ENCODE measurements at places on chromosomes 4 and X. TPM values are rescaled to one million over a fixed set of nuclear protein-coding genes. Genes with fewer than 3 reads are reported as not detected.

- no peaks in the 10 kb centered on the region for H3K4me1 ChIP-seq
- no peaks in the 10 kb centered on the region for H3K27me3 ChIP-seq
Measured at GRCh38 chr4:182291597-182292270, 48.5 kb downstream of the TENM3 start.

- peaks cover 5% of the 10 kb centered on the region for H3K36me3 ChIP-seq
- H3K27me3 ChIP-seq: no peaks in the 10 kb centered on the region
- DNase-seq: no peak
- H3K27ac ChIP-seq: no peak overlapping the region
- no peak overlapping the region for H3K4me3 ChIP-seq
Measured at GRCh38 chr4:112557676-112558411, 41.9 kb upstream of the NEUROG2 start.

GRCh38 chrX:43813898-43814297, 68.4 kb downstream of the MAOB start:
- no peak overlapping the region for H3K27ac ChIP-seq
- no peak overlapping the region for H3K4me3 ChIP-seq
- H3K4me1 ChIP-seq: peaks cover 7% of the 10 kb centered on the region
- no peaks in the 10 kb centered on the region for H3K36me3 ChIP-seq

GRCh38 chrX:48737940-48738339, 23.6 kb upstream of the GLOD5 start:
- H3K27me3 ChIP-seq: peaks cover 5% of the 10 kb centered on the region
- peaks cover 22% of the 10 kb centered on the region for H3K4me1 ChIP-seq
- peak overlapping the region; percentile 83 for H3K27ac ChIP-seq
- peak overlapping the region; percentile 86 for H3K4me3 ChIP-seq

DNA sequence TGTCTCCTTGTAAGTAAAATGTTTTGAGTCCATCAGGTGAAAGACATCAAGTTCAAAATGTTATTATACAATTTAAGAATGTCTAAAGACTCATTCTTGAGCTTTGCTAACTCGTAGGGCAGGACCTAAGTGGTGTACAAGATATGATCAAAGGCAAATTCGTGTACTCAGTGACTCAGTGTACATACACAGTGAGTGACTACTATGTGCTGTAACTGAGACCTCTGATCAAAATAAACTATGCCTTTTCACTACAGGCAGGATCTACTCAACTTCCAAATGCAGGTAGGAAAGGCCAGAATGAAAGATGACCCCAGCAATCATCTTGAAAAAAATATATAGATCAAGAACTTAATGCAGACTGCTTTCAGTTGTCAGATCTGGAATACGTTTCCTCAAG, 49.9 kb downstream of the ADGRG2 start:
- no peak overlapping the region for H3K4me3 ChIP-seq
- no peaks in the 10 kb centered on the region for H3K27me3 ChIP-seq
- H3K27ac ChIP-seq: no peak overlapping the region
- H3K4me1 ChIP-seq: no peaks in the 10 kb centered on the region
- H3K36me3 ChIP-seq: no peaks in the 10 kb centered on the region
- no peak for DNase-seq

- no peak overlapping the region for H3K27ac ChIP-seq
- no peaks in the 10 kb centered on the region for H3K27me3 ChIP-seq
- no peak overlapping the region for H3K4me3 ChIP-seq
Measured at GRCh38 chrX:109658391-109658790, 33.4 kb upstream of the KCNE5 start.

- peak overlapping the region; percentile 99 for H3K27ac ChIP-seq
- peak; percentile 5 for DNase-seq
- peaks cover 10% of the 10 kb centered on the region for H3K36me3 ChIP-seq
- H3K4me1 ChIP-seq: peaks cover 18% of the 10 kb centered on the region
- H3K27me3 ChIP-seq: no peaks in the 10 kb centered on the region
- peak overlapping the region; percentile 7 for H3K4me3 ChIP-seq
Measured at GRCh38 chrX:3738509-3738908, 25.1 kb upstream of the PRKX start.

- H3K36me3 ChIP-seq: no peaks in the 10 kb centered on the region
- no peak overlapping the region for H3K27ac ChIP-seq
- H3K27me3 ChIP-seq: peaks cover 7% of the 10 kb centered on the region
- H3K4me1 ChIP-seq: no peaks in the 10 kb centered on the region
- DNase-seq: no peak
Measured at GRCh38 chr4:182246401-182247205, 3.4 kb downstream of the TENM3 start.

DNA sequence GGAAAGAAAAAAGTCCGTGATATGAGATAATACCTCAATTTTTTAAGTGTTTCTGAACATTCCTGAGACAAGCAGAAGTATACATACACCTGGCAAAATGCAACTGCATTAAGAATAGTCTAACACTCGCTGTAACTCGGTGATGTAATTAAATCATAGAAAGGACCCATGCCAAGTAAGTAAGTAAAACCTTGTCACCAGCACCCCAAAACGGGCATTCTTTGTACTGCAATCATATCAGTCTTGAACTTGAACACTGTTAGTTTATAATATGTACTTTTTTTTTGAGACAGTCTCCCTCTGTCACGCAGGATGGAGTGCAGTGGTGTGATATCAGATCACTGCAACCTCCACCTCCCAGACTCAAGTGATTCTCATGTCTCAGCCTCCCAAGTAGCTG, 47.4 kb downstream of the SMIM14 start:
- H3K4me1 ChIP-seq: no peaks in the 10 kb centered on the region
- no peak for DNase-seq
- no peak overlapping the region for H3K4me3 ChIP-seq

- H3K27ac ChIP-seq: no peak overlapping the region
- no peaks in the 10 kb centered on the region for H3K27me3 ChIP-seq
- H3K4me1 ChIP-seq: peaks cover 15% of the 10 kb centered on the region
- no peak overlapping the region for H3K4me3 ChIP-seq
- no peaks in the 10 kb centered on the region for H3K36me3 ChIP-seq
Measured at GRCh38 chr4:109723110-109723509, 6.8 kb downstream of the PLA2G12A start.

DNA sequence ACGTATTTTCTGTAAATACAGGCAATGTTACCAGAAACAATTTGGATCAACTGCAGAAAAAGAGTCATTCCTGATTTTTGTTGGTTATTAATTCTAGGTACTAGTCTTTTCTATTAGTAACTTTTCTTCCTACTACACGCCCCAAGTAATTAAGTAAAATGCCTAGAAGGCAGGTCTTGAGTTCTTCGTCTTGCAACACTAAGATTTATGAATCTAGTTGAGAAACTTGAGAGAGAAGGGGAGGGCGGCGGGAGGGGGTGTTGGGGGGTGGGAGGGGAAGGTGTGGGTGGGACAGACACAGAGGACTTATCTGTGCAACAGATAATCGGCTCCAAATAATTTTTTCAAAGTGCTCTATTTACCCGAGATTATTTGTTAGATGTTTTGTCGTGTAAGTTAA, 3.0 kb downstream of the RAP2C start:
- H3K27me3 ChIP-seq: peaks cover 30% of the 10 kb centered on the region
- peak overlapping the region; percentile 79 for H3K4me3 ChIP-seq
- peak overlapping the region; percentile 98 for H3K27ac ChIP-seq

GRCh38 chrX:44674906-44675305, 132.2 kb upstream of the FUNDC1 start:
- H3K4me3 ChIP-seq: no peak overlapping the region
- no peaks in the 10 kb centered on the region for H3K36me3 ChIP-seq
- peaks cover 7% of the 10 kb centered on the region for H3K27me3 ChIP-seq
- H3K4me1 ChIP-seq: no peaks in the 10 kb centered on the region
- H3K27ac ChIP-seq: no peak overlapping the region

- no peak overlapping the region for H3K4me3 ChIP-seq
- DNase-seq: no peak
- H3K36me3 ChIP-seq: no peaks in the 10 kb centered on the region
- H3K4me1 ChIP-seq: no peaks in the 10 kb centered on the region
Measured at GRCh38 chr4:67907650-67908049, 23.8 kb upstream of the TMPRSS11D start.

- H3K36me3 ChIP-seq: no peaks in the 10 kb centered on the region
- peaks cover 48% of the 10 kb centered on the region for H3K4me1 ChIP-seq
- DNase-seq: no peak
- H3K27me3 ChIP-seq: no peaks in the 10 kb centered on the region
Measured at GRCh38 chrX:129768186-129768585, 11.6 kb upstream of the SASH3 start.

GRCh38 chrX:153905481-153906095, 1.1 kb downstream of the AVPR2 start:
- H3K4me3 ChIP-seq: no peak overlapping the region
- peaks cover 19% of the 10 kb centered on the region for H3K27me3 ChIP-seq
- H3K36me3 ChIP-seq: no peaks in the 10 kb centered on the region
- peaks cover 37% of the 10 kb centered on the region for H3K4me1 ChIP-seq
- H3K27ac ChIP-seq: no peak overlapping the region

GRCh38 chr4:105061731-105062130, 84.9 kb upstream of the TET2 start:
- DNase-seq: no peak
- no peak overlapping the region for H3K27ac ChIP-seq
- H3K36me3 ChIP-seq: no peaks in the 10 kb centered on the region
- peak overlapping the region; percentile 81 for H3K4me3 ChIP-seq
- H3K4me1 ChIP-seq: peaks cover 62% of the 10 kb centered on the region

DNA sequence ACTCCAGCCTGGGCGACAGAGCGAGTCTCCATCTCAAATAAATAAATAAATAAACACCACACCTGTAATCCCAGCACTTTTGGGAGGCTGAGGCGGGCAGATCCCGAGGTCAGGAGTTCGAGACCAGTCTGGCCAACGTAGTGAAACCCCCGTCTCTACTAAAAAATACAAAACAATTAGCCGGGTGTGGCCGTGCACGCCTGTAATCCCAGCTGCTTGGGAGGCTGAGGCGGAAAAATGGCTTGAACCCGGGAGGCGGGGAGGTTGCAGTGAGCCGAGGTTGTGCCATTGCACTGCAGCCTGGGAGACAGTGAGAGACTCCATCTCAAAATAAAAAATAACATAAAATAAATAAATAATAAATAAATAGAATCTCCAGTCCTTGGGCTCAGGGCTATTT, 185.8 kb downstream of the SHOX start:
- no peaks in the 10 kb centered on the region for H3K4me1 ChIP-seq
- no peaks in the 10 kb centered on the region for H3K36me3 ChIP-seq
- no peak for DNase-seq
- H3K4me3 ChIP-seq: no peak overlapping the region
- H3K27ac ChIP-seq: no peak overlapping the region

PPARGC1A gene
- not detected for total RNA-seq

OTUD4 gene
- total RNA-seq: 67.3 TPM

SCD5 gene
- 1.6 TPM for total RNA-seq

ZNF711 gene
- total RNA-seq: 1.8 TPM

DCLK2 gene
- 0.12 TPM for total RNA-seq

ASMTL gene
- 101 TPM for total RNA-seq

CXorf49 gene
- total RNA-seq: not detected

ARHGAP36 gene
- not detected for total RNA-seq

Measured in activated T-cell treated with anti-CD3 and anti-CD28 coated beads, Interleukin-2, amount 50 U/mL, for 72 hours (primary cell).